NCI-H524 treated with DMSO at 0.1 percent for 48 hours (cell line): ENCODE measurements at places on chromosomes 6 and 20.

GRCh38 chr6:54900666-54901065, 54.1 kb downstream of the FAM83B start:
- no peak for DNase-seq

DNA sequence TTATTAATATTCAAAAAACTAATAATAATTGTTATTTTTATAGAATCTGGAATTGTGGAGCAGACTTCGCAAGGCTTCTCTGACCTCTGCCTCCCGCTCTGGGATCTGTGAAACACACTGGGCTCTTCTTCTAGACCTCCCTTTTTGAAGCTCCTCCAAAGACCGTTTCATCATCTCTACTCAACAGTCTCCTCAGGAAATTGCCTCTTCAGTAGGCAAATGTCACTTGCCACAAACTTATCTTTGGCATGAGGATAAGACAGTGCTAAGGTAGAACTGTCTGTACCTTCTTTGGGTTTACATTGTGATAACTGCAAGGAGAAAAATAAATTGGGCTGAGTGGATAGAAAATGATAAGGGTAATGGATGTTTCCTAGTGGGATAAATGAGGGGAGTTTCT, 2.3 kb upstream of the MAS1L start:
- no peak for DNase-seq

DNA sequence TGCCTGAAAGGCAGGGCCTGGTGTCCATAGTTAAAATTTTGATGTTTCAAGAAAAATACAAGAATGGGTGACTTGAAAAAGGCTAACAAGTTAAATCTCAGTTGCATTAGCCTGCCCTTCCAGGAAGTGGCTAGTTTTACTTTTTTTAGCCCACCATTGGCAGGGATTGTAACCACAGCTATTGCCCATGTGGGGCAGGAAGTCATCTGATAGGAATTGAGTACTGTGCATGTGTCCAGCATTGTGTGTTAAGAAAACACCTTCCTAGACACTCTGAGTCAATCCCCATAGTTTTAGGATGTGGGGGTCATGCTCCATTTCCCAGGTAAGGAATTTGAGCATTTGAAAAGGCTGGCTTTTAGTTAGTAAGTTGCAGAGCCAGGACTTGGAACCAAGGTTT, 26.9 kb downstream of the LYRM2 start:
- DNase-seq: no peak

- DNase-seq: no peak
These were observed 536.7 kb upstream of the IMPG1 start for GRCh38 chr6:76609160-76609559.

DNA sequence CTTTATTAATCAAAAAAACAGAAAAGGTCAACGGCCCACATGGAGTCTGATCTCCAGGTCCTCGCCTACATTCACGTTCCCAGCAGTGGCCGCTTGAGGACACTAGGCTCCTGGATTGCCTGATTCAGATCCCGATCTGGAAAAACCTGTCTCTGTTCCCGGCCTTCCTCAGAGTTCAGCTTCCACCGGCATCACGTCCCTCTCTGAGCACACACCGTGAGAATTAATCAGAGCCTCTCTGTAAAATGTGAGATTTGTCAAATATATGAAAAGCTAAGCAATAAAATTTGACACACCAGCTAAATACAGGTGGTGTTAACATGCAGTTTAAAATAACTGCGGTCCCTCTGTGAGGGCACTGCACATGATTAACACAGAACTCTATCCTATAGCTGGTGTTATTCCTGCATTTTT, 122.8 kb upstream of the COL21A1 start:
- DNase-seq: no peak

DNA sequence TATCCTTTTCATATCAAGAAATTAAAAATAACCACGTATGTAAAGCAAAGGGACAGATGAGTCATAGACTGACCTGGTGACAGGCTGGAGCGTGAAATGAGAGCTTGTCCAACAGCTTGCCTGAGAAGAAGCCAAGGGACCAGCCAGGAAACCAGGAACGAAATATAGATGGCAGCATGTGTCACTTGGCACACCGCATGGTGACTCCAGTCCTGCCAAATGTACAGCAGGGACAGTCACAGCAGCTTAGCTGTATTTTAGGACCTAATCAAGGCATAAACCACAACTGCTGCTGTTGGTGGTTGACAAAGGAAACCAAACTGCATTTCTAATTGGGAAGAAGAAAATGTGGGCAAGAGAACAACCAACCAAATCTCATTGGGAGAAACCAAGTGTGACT, 755.0 kb downstream of the TFAP2A start:
- DNase-seq: no peak
